ENCODE measurements at places on chromosomes 12 and 14.
A peak's percentile ranks its signal among the peaks of the same experiment; 100 is the strongest.

GRCh38 chr12:52189376-52190174 lies 2.2 kb downstream of the KRT80 start:
- no peak for DNase-seq

DNA sequence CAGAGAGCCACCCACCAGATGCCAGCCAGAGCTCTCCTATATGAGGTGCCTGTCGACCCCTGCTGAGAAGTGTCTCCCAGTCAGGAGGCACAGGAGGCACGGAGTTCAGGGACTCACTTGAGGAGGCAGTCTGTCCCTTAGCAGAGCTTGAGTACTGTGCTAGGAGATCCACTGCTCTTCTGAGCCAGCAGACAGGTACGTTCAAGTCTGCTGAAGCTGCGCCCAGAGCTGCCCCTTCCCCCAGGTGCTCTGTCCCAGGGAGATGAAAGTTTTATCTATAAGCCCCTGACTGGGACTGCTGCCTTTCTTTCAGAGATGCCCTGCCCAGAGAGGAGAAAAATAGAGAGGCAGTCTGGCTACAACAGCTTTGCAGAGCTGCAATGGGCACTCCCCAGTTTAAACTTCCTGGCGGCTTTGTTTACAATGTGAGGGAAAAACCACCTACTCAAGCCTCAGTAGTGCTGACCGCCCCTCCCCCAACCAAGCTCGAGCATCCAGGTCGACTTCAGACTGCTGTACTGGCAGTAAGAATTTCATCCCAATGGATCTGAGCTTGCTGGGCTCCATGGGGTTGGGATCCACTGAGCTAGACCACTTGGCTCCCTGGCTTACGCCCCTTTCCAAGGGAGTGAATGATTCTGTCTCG lies 146.7 kb upstream of the USP15 start:
- DNase-seq = no peak

DNA sequence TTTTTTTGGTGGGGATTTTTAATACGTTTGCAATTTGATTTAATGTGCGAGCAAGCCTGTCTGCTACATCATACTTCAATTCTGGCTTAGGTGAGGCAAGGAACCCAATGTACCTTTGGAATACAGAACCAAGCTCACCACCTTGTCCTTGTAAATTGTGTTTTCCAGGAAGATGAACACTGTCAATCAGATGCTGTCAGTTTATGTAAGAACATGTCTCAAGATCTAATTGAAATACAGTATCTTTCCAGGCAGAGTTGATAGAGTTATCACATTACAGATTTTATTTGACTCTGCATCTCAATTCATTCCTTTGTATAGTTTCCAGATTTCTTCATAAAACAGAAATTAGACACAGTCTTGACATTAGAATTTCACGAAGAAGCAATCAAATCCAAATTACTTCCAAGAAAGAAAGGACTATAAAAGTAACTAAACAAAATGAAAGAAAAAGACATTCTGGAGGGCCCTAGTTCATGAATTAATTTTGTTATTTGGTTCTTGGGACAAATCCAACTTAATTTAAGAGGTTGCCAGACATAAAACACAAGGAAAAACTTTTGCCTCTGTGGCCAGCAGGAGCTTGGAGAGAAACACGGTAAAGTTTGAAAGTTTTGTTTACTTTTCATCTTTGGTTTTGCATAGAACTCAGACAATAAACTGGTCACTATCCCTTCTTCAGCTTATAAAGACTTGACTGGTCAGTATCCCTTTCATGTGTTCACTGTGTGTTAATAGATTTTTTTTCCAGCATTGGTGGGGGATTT lies 16.4 kb upstream of the MED13L start:
- DNase-seq = no peak

DNA sequence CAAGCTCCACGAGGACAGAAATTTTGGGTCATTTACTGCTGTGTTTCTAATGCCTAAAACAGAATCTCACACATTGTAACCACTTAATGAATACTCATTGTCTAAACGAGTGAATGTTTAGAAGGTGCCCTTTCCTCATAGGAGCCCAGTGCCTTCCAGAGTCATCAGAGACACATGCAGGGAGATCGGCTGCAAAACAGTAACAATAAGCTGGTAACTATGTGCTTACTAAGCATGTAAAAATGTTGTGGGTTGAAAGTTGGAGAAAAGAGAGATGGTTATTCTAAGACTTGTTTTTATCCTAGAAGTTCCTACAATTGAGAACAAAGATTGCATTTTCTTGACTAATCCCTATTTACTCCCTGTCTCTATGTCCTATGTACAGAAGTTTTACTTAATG lies 7.4 kb downstream of the TESPA1 start:
- DNase-seq = no peak

DNA sequence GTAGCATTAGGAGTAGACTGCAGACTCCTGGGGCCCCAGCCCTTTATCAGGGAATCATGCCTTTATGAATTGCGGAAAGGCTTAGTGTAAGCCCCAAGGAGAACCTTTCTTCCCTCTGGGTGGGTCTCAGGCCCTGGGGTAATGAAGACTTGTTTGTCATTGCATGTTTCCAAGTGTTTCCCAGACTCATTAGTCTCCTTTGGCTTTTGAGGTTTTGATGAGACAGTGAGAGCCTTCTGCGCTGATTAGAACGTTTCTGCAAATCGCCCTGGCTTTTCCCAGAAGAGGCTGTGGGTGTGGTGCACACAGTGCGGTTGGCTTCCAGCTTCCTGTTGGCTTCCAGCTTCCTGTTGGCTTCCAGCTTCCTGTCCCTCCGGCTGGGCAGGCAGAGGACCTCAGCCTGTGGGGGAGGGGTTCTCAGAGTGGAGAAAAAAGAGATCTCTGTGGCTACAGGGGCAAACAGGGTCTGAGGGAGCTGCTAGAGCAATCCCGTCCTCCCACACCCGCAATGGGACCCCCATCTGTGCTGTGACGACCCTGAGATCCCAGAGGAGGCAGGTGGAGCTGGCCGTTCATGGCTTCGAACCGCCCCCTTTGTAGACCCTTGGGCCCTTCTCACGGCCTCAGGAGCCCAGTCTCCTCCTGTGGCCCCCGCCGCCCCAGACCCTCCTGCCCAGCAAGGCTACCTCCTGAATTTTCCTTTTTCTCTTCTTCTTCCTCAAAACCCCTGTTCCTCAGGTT lies 42.1 kb downstream of the GPR68 start:
- DNase-seq = no peak

DNA sequence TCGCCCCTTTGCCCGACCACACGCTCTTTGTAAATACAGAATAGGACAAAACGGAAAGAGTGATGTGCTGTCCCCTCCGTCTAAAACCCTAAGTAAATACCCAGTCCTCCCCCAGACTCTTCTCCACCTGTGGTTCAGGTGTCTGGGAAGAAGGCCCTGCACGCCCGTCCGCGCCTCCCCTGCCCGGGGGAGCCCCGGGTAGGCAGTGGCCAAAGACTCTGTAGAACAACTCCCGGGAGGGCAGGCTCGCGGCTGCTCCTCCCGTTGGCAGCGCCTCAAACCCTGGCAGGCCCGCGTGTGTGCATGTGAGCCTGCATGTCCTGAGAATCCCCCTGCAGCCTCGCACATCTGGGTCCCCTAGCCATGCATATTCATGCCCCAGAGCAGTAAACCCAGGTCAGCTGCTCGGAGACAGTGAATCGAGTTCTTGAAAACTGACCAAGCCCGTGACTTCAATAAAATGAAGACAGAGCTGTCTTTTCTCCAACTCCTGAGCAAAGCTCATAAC lies 165.8 kb downstream of the MON2 start:
- DNase-seq = no peak

DNA sequence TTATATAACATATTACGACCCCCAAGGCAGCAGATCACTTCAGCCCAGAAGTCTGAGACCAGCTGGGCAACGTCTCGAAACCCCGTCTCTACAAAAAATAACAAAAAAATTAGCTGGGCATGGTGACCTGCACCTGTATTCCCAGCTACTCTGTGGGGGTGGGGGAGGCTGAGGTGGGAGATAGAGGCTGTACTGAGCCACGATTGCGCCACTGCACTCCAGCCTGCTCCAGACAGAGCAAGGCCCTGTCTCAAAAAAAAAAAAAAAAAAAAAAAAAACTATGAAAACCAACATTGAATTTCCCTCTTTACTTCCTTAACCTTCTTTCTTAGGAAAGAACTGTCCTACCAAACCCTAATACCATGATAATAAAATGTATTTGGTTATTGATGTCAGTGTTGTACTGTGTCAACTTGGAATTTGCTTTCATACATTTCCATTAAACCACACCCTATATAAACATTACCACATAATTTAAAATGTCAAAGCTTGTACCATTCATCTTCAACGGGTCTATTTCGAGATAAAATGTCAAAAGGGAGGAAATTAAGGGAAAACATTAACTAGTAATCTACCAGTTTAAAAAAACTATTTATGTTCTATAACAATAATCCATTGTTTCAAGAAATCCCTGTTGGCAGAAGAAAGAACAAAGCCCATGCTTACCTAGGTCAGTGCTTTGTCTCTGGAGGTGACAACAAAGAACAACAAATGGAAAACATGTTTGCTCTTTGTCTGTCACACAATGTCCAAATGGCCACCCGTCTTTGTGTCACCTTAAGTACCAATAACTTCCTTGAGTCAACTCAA lies 17.4 kb downstream of the GALNT4 start:
- no peak for DNase-seq

DNA sequence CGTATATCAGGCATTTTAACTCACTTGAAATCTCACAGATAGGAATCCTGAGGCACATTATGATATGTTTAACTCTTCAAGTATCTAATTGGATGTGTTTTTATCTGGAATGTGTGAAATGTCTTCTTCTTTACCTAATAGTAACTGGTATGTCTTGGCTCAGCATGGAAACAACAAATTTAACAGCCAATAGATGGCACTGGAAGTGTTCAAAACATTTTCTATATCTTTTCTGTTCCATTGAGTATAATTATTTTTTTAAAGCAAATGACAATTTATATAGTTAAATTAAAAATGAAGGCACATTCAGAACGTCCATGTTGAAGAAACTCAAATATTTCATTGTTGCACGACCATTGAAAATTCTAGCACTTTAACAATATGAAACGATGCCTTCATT lies 164.6 kb upstream of the SLC16A7 start:
- DNase-seq = no peak

- no peak for DNase-seq
These were observed 22.6 kb upstream of the MAPKAPK5 start for GRCh38 chr12:111819191-111820158.

- DNase-seq = peak; percentile 26
These were observed 167.6 kb downstream of the SLC41A2 start for GRCh38 chr12:104790296-104791125.

- DNase-seq = no peak
These were observed 28.2 kb upstream of the AMIGO2 start for GRCh38 chr12:47107926-47108325.

GRCh38 chr12:13316587-13317246 lies 120.2 kb downstream of the EMP1 start:
- DNase-seq = no peak

DNA sequence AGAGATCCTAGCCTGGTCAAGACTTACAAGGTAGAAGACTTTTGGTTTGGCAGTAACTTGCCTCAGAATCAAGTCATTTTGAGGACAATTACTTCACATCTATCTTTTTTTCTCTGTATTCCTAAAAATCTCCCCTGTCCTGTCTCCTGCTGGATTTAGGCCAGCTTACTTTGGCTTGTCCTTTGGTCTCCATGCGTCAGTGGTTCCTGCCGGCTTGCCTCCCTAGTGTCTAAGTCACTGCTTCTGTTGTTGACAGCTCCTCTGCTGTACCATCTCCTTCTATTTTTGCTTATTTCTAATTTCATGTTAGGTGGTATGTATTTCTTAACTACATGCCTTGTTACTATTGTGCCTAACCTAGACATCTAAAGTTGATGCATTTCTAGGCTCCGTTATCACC lies 39.7 kb upstream of the FBLN5 start:
- no peak for DNase-seq

- DNase-seq = peak; percentile 60
These were observed 1180.6 kb downstream of the VRK1 start for GRCh38 chr14:97977651-97978261.

DNA sequence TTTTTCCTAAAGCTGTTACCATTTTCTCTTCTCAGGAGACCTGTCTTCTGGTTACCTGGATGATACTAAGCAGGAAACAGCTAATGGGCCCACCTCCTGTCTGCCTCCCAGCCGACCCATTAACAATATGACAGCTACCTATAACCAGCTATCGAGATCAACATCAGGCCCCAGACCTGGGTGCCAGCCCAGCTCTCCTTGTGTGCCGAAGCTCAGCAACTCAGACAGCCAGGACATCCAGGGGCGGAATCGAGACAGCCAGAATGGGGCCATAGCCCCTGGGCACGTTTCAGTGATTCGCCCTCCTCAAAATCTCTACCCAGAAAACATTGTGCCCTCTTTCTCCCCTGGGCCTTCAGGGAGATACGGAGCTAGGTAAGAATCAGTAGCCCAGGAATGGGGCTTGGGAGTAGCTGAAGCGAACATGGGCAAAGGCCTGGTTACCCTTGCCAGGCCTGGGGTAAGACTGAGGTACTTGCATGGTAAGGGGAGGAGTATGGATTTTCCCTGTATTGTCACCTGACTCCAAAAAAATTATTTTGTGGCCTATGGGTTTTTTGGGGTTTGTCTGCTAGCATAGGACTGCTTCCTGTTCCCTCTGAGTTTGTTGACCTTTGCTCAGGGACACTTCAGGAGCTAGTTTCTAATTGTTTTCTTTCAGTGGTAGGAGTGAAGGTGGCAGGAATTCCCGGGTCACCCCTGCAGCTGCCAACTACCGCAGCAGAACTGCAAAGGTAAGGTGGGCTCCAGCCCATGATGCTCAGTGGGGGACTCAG lies 26.6 kb downstream of the TRAFD1 start:
- DNase-seq = no peak

GRCh38 chr14:67478800-67479084 lies 9.8 kb downstream of the TMEM229B start:
- no peak for DNase-seq

DNA sequence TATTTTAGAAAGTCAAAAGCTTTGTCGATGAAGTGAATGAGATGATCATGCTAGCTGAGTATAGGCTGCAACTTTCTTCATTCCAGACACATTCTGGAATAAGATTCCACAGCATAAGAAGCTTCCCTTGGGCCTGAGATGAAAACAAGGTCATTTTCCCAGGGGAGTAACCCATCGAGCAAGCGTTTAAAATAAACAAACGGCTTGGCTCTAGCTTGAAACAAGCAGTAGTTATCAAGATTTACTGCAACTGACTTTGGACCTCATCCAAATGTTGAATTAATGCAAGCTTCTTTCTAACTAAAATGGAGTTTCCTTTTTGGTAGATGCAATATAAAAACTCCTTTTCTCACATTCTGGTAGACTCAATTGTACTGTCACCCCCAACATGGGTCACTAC lies 23.0 kb downstream of the KCNJ8 start:
- DNase-seq = no peak

DNA sequence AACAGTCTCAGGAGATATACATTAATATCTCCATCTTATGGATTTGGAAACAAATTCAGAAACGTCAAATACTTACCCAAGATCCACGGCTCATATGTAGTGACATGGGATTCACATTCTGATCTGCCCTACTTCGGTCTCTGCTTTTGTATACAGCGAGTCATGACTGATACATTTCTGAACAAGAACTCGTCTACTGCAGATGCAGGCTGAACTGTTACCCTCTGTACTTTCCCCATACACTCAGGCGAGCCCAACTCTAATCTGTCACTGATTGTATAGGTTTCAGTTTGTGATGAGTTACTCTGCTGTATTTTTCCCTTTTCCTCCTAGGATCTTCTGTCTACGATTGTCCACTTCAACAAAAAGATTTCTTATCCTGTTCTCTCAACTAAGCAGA lies 441.6 kb downstream of the CCDC91 start:
- DNase-seq = no peak

- no peak for DNase-seq
These were observed 753 bp downstream of the ACRBP start for GRCh38 chr12:6646276-6647082.

- no peak for DNase-seq
These were observed 19.5 kb downstream of the PLXNC1 start for GRCh38 chr12:94167756-94168416.
